ENCODE measurements at places on chromosomes 1 and 21.

DNA sequence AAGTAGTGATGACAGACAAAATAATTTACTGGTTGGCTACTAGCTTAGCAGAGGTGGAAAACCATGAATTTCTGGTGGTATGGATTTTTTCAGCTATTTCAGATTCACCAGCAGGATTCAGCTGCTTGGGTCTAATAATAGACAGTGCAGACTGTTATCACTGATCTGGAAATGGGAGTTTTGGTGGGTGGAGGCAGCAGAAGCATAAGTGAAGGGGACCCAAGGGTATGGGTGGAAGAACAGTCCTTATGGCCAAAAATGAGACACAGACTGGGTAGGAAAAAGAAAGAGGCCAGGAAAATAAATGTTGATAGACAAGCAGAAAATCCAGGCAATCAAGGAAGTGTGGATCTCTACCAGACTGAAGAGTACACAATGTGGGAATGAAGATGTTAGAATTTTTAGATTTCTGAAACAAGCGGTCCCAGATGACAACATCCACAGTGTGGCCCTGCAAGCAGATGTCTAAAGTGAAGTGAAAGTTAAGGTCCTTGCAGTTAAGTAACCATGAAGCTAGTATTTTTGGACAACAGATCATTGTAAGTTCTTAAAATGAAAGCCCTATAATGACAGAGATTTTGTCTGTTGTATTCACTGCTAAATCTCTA is 24.7 kb downstream of the LYST start:
- no peak for DNase-seq

- DNase-seq, result no peak
Observed at GRCh38 chr1:156226782-156227181, 14.0 kb downstream of the PMF1 start.

GRCh38 chr1:89519779-89520358 is 4.8 kb upstream of the LRRC8B start:
- no peak for DNase-seq

DNA sequence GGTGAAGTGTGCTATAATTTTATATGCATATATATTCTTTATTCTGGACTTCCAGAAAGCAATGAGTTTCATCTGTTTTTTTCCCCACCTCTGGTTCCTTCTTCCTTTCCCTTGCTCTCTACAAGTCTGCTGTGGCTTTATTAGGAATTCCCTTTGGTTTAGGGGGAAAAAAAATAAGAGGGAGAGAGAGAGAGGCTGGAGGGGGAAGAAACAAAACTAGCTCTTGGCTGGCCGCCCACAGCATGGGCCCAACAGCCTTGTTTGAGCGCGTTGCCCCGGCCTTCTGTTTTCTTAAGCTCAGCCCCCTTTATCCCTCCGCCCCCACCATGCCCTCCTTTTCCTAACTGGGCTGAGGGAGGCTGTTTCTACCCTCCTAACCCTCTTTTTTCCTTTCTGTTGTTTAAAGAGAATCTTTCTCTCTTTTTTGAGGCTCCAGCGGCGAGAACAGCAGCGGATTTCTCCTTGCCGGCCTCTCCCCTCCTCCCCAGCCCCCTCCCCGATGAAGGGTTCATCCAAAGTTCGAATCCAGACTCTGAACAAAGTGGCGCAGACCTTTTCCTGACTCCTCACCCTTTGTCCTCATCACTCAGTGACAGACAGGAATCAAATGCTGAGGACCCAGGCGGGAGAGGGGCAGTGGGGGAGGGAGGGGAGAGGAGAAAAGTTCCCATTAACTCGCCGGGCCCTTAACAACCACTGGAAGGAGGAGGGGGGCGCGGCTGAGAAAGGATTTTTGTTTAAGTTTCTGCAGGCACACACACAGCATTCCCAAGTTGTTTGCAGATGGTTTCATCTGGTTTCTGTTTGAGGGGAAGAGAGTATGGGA is 29.7 kb downstream of the PBX1 start:
- DNase-seq, result no peak

DNA sequence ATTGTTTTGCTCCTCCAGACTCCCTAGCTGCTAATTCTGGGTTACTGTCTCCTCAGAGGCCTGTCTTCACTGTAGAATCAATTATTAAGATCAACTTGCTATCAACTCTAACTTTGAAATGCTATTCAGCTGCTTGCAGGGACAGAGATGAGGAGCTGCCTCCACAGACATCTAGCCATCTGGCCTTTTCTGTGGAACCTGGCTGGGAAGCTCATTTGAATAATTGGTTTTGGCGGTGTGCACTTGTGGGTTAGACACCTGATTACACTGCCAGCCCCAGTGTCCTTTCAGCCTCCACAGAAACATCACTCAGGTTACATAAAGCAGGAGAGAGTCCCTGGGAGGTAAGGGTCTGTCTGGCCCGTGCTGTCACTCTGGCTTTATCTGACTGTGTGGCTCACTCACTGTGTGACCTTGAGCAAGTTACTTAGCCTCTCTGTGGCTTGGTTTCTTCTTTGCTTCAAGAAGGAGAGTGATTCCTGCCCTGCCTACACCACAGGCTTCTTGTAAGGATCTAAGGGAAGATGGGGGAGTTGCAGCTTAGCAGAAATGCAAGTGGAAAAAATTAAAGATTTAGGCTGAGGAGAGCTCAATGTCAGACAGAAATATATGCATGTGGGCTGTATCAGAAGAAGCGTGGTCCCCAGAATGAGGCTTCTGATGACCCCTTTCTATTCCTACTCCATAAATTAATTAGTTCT is 131.6 kb downstream of the BEND5 start:
- DNase-seq, result no peak

DNA sequence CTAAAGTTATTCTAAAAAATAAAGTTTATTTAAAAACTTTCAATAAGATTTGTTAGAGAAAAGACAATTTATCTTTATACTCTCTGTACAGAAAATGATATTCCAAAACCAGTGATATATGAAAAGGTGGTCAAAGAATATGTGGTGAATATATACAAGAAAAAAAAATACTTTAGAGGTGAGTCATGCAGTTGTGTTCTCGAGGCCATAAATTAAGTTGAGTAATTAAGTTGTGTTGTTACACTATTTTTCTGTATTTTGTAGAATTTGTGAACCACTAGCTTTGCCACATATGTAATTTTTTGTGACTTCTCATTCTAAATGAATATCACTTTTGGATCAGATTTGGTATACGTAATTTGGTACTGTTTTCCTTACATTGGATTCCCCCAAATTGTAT is 23.6 kb upstream of the DUSP10 start:
- no peak for DNase-seq

DNA sequence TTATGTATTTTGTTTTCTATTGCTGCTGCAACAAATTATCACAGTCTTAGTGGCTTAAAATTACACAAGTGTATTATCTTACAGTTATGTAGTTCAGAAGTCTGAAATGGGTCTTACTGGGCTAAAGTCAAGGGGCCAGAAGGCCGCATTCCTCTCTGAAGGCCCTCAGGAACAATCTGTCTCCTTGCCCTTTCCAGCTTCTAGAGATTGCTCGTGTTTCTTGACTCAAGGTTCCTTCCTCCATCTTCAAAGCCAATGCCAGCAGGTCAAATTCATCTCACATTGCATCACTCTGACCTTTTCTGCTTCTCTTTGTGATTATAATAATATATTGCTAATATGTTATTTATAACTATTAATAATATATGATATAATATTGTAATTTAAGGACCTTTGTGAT is 97.1 kb downstream of the DIRAS3 start:
- DNase-seq, result no peak

DNA sequence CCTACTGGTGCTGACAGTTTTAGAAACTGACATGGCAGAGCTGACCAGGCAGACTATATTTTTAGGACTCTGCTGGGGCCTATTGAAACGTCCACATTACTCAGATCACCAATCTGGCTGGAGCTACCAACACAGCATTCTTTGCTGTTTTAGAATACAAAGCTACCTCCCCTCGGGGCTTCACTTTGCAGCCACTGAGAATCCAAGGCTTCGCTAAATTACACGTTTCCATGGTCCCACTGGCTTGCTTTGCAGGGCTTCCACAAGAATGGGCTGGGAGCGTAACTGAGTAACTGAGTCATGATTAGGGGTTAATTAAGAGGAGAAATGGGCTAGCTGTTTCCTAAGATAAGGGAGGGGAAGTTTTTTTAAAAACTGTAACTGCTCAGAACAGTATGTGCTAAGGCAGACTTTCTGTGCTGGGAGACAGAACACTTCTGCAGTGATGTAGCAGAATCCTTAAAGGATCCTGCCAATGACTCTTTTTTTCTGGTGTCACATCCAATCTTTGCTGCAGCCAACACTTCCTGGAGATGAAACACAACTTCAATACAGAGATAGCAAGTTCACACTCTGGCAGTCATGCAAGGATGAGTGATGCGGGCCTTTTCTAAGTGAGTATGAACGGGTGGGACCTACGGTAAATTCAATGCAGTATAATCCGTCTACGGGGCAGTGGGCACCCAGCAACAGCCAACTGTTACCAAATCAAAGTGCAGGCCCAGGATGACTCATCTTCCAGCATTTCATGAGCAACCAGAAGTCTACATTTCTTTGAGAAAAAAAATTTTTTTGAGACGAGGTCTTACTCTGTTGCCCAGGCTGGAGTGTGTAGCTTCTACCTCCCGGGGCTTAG is 21.5 kb downstream of the NDUFS5 start:
- no peak for DNase-seq

DNA sequence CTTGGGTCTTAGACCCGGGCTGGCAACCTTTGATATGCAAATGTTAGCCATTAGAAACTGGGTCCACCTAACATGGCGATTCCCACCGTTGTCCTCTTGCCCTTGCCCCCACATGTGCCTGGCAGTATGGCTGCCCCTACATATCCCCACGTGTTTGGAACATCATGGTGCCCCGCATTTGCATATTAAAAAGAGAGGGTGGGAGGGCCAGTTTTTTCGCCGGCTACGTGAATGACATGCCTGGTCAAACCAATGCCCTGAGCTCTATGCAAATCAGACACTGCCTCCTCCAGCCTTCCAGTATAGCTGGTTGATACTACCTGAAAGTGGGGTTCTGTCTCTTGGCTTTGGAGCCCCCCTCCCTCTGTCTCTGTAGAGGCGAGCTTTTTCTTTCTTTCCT is 133.0 kb downstream of the CDC42BPA start:
- DNase-seq, result no peak

DNA sequence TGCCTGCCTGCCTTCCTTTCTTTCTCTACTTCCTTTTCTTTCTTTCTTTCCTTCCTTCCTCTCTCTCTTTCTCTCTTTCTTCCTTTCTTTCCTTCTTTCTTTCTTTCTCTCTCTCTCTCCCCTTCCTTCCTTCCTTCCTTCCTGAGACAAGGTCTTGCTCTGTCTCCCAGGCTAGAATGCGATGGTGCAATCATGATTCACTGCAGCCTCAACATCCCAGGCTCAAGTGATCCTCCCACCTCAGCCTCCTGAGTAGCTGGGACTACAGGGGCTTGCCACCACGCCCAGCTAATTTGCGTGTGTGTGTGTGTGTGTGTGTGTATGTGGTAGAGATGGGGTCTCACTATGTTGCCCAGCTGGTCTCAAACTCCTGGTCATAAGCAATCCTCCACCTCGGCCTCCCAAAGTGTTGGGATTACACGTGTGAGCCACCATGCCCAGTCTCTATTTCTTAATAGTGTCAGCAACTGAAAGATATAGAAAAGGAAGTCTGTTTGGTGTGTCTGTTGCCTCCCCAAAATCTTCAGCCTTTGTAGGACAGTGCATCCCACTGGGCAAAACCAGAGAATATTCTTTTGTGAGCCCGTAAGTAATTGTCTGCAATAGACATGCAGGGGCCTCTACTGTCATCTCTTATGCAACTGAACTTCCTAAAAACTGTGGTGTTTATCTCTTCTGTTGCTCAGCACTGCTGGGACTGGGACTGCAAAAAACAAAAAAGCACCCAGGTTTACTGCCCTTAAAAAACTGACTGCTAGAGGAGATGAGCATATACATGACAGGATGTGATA is 20.9 kb upstream of the RAB4A start:
- DNase-seq, result no peak

- DNase-seq, result no peak
Observed at GRCh38 chr1:44050261-44050660, 19.0 kb upstream of the SLC6A9 start.

GRCh38 chr1:85991261-85991660 is 165.3 kb downstream of the COL24A1 start:
- no peak for DNase-seq

DNA sequence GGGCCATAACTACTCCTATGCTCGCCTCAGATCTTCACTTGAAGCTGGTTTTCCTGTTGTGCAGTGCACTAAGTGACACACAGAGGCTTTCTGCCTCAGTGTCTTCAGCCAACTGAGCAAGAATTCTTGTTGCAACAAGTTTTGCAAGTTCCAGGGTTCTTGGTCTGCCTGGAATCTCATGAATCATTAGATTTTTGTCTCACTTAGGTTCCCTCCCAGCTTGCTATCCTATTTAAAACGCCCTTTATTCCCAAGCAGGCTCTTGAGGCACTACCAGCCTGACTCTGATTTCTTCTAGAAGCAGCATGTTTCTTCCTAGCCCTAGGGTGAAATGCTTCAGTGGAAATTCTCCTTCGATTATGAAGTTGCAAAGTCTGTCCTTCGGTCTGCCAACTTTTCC is 158.8 kb downstream of the C1orf21 start:
- DNase-seq, result no peak

- no peak for DNase-seq
Observed at GRCh38 chr1:35030756-35031446, 844 bp downstream of the ZMYM6 start.

DNA sequence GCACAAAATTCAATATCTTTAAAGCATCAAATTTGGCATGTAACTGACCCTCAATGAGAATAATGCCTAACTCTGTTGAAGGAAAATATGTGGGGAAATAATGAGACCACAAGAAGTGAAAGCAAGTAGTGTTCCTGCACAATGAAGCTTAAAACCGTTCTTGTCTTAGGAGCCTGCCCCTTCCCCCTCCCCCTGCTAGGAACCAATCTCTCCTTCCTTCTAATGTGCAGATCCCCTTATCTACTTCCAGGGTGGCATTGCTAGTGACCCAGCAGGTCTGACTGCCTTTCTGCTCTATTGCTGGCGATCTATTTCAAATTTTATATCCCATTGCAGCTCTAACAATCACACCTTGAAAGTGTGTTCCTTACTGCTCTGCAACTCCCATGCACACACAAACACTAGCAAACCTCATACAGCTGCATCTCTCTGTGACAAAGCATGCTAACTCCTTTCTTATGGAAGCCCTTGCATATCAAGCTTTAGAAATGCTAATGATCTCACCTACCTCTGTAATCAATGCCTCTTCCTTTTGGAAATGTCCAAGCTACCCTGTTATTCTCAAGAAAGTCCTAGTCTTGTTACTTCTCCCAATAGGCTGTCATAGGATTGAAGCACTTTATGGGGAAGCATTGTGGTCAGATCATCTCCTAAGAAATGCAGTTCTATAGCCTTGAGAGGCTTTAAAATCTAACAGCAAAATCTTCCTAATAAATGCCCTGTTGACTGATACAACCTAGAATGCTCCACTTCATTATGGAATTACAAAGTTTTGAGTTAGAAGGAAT is 26.5 kb downstream of the BCL9 start:
- DNase-seq, result no peak

DNA sequence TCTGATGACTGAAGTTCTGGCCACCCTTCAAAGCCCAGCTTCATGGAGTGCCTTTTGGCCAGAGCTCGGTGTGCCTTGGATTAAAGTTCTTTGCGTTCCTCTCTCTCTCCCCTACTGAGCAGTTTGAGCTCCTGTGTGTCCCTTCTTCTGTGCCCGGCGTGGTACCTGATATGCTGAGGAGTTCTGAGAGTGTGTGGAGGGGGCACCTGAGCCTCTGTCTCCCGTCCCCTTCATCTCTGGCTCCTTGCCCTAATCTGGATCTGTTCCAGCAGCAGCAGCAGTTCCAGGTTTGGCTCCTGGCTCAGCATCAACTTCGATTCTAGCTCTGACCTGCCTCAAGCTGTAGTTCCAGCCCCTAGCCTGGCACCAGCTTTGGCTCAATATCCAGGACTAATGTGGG is 25.1 kb upstream of the MYCL start:
- DNase-seq, result no peak

- DNase-seq, result no peak
Observed at GRCh38 chr1:23548704-23549143, 10.6 kb downstream of the ID3 start.
